T1000 (cell line): ENCODE measurements at places on chromosomes 3 and 15.

- no peak for DNase-seq
These were observed 205.5 kb upstream of the CD96 start for GRCh38 chr3:111336511-111336910.

GRCh38 chr3:195546130-195546560 is 3.0 kb upstream of the PPP1R2 start:
- no peak for DNase-seq

DNA sequence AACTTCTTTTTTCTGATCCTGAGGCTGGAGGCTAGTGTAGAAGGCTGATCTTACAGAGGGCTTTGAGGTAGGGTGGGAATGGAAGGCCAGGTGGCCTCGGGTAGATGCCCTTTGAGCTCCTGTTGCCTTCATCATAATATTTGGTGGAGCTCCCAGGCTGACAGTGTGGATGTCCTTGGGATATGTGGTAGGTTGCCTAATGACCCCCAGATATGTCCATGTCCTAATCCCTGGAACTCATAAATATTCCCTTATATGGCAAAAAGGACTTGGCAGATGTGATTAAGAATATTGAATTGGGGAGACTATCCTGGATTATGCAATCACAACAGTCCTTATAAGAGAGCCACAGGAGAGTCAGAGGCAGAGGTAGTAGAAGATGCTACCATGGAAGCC is 5.5 kb downstream of the ADAMTSL3 start:
- no peak for DNase-seq

DNA sequence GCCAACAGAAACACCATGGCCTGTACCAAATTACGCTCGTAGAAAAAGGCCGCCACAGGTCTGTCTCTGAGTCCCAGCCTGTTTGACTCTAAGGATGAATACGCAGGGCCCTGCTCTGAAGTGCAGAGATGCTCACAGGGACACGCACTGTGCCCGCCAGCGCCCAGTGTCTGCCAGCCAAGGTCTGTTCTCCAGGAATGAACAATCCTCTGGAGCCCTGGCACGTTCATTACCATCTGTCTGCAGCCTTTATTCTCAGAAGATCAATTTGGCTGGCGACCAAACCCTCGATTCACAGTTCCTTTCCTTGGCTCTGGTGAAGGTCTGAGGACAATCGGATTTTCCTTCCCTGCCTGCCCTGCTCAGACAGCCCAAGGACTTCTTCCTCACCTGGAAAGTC is 66.3 kb downstream of the NIPA2 start:
- DNase-seq = no peak

DNA sequence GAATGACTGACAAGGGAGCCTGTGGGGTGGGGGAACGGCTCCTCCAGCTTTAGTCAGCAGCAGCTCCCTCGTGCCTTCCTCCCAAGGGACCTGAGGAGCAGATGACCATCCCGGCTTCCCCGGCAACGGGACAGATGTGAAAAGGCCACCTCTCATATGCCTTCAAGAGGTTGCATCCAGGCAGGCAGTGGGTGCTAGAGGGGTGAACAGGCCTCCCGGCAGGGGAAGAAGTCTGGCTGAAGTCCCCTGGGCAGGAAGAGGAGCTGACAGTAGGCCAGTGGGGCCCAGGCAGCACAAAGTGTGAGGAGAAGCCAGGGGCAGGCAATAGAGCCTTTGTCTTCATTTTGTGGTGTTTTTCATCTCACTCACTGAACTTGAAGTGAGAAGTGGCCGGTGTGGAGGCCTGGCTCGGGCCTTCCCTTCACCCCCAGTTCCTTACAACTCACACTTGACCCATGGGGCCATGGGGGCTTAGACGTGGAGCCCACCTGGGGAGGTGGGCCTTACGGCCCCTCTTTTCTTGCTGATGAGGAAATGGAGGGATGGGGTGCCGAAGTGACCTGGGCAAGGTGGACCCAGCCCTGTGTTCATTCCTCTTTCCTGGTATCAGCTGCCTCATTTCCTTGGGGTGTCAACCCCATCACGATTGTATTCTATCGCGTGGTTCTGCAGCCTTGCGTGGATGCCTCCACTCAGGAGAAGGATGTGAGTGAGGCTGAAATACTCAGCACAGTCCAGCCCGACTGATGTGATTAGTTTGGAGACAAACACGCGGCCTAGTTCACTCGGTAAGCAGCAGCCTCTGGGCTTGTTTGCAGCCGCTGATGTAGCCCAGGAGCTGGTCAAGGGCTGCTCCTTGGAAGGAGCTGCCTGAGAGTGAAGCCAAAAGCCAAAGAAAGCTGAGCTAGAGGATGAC is 115.5 kb upstream of the ALDH1A3 start:
- no peak for DNase-seq

GRCh38 chr15:38065721-38066345 is 131.4 kb downstream of the TMCO5A start:
- no peak for DNase-seq

GRCh38 chr3:182508919-182509711 is 284.2 kb upstream of the ATP11B start:
- no peak for DNase-seq

- DNase-seq = no peak
These were observed 31.0 kb downstream of the ACAP2 start for GRCh38 chr3:195411836-195412235.
